Stimulated activated CD8-positive, alpha-beta memory T cell treated with anti-CD3 and anti-CD28 coated beads, Interleukin-7, amount 100 ng/mL, for 48 hours (primary cell): ENCODE measurements at places on chromosomes 12 and 14.

DNA sequence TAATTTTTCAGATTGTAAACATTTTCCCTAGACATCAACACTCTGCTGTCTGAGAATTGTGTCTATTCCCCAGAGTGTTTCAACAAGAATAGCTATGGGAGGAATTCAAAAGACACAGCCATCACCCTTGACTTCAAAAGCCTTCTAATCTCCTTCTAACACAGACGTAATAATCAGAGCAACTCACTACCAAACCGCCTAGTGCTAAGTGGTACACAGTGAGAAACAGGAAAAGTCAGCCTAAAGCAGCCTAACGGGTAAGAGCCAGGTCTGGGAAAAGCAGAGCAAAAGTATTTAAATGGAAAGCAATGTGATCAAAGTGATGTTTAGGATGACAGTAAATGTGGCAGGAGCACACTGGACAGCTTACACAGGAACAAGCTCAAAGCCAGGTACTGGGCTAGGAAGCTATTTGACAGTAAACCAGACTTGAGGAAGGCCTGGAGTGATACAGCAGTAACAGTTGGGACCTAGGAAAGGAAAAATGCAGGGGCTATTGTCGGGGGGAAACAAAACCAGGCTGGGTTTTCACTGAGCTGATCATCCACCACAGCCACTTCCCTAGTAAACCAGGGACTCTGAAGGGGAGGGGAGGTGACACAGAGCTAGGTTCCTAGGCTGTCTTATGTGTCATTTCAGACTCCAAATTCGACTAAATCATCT lies 29.4 kb downstream of the CORO1C start:
- peak; percentile 27 for DNase-seq

GRCh38 chr12:25051656-25052195 lies 102.8 kb upstream of the BCAT1 start:
- peak; percentile 30 for DNase-seq

DNA sequence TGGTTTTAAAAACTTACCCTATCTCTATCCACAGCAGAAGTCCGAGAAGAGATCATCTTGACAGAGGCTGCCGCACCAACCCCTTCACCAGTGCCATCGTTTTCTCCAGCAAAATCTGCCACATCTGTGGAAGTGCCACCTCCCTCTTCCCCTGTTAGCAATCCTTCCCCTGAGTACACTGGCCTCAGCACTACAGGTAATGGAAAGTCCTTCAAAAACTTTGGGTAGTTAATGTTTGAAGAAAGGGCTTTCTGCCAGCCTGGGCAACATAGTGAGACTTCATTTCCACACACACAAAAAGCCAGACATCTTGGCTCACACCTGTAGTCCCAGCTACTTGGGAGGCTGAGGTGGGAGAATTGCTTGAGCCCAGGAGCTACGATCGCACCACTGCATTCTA lies 41.6 kb upstream of the RIC8B start:
- no peak for DNase-seq

GRCh38 chr12:84624601-84625000 lies 288.0 kb downstream of the SLC6A15 start:
- no peak for DNase-seq

- DNase-seq = no peak
Observed at GRCh38 chr14:102241147-102241546, 63.8 kb downstream of the MOK start.
